ENCODE measurements at places on chromosomes 1 and 21.

GRCh38 chr1:9850442-9851162 lies 26.8 kb upstream of the CLSTN1 start:
- no peak for DNase-seq

- DNase-seq, result no peak
These were observed 5.5 kb downstream of the TLR5 start for GRCh38 chr1:223137455-223138085.

DNA sequence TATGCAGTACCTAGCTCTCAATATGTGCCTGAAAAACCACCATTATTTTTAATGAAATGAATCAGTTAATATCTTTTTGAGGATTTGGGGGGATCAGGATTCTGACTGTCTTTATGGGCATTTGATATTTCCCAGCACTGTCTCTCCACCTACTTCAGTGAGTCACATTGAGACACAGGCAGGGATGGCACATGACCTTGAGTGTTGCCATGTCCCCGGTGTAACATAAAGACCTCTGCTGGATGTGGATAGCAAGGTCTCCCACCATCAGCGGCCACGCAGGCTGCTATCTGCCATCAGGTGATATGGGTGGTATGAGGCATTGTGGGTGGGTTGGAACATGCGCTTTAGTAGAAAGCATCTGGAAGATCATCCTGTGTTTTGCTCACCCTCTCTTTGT lies 103.2 kb downstream of the RGL1 start:
- DNase-seq, result no peak

GRCh38 chr21:30211071-30211470 lies 4.8 kb downstream of the CLDN8 start:
- DNase-seq, result no peak

- no peak for DNase-seq
These were observed 119.3 kb downstream of the HLCS start for GRCh38 chr21:36847189-36847588.

DNA sequence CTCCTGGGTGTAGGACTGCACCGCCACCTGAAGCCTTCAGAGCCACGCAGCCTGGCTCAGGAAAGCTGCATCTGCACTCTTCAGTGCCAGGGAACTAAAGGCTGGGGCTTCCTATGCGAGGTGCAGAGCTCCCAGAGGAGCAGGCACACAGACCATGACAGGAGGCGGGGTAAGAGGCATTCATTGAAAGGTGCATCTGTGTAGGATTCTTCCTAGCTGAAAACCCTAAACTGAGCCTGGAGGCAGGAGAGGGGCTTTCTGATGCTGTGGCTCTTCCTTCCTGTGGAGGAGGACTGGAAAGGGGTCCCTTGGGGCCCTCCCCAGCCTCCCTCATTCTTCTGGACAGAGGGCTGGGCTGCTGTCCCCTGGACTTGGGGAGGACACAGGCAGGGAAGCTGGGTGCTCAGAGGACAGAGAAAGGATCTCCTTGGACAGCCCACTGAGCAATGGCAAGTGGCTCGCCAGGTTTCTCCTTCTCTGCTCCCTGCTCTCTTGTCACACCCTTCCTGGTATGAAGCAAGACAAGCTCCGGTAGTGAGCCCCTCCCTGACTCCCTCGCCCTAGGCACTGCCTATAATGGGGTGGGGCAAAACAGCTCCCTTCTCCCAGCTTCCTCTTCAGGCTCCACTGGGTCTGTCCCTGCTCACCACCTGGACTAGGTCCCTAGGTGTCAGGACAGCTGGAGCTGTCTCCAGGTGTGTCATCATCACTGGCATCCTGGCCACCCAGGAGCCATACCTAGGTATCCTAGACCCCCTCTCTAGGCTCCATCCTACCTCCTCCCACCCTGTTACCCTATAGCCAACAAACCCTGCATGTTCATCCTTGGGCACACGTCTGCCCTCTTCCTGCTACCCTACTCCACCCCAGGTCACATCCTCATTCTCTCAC lies 20.0 kb downstream of the S100A6 start:
- DNase-seq, result no peak

DNA sequence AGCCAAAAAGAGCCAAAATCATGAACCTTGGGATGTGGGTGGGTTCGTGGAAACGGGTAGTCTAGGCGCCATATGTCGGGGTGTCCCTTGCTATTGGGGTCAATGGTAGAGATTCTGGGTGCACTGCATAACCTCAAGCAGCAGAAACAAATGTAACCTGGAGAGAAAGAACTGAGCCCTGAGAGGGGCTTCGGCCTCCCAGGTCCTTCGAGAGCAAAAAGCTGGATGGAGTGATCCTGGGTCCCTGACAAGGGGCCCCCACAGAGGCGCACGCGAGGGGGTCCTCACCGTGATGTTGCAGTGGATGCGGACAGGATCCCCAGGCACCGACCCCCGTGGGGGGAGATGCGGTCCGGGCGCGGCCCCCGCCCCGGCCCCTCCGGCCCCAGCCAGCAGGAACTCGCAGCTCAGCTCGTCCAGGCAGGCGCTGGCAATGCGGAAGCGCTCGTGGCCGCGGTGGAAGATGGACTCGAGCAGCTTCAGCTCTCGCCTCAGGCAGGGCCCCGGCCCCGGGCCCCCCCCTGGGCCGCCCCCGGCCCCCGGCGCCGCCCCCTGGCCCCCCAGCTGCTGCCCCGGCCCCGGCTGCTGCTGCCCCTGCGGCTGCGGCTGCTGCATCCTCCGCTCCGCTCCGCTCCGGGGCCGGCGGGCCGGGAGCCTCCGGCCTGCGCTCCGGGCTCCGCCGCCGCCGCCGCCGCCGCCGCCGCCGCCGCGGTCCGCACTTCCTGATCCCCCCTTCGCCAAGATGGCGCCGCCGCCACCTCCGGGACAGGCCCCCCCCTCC lies at the start of gene UBE2Q1:
Gene UBE2Q1, minus strand, starts transcription at position 724 of the 781 bp plus-strand sequence. Its CDS starts 109 bp downstream, at position 615.
- DNase-seq, result no peak

DNA sequence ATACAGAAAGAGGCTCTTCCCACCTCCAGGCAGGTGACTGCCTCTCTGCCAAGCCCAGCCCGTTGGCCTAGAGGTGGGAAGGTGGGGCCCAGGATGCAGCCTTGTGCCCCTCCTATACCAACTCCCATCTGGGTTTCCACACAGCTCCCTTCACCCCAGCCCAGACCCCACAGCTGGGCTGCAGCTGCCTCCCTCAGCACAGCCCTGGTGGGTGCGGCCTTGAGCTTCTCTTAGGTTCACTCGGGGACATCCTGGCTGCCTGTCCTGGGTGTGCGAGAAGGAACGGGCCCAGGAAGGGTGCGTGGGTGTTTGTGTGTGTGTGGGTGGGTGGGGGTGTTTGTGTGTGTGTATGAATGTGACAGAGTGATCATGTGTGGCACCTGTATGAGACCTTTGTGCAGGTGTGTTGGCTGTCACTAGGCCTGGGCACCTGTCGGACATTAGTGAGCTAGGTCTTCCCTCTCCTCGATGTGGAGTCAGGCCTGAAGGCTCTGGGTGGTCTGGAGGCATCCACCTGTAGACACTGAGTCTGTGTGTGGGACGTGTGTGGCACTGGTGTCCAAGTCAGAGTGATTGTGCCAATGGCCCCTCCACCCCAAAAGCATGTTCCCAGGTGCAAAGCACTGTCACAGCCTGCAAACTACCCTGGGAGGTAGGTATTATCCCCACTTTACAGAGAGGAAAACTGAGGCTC lies 30.7 kb downstream of the FOXO6 start:
- DNase-seq, result no peak

GRCh38 chr1:160460683-160461287 lies 60.4 kb downstream of the VANGL2 start:
- no peak for DNase-seq

- no peak for DNase-seq
These were observed 1.8 kb upstream of the TFF2 start for GRCh38 chr21:42352441-42353095.

DNA sequence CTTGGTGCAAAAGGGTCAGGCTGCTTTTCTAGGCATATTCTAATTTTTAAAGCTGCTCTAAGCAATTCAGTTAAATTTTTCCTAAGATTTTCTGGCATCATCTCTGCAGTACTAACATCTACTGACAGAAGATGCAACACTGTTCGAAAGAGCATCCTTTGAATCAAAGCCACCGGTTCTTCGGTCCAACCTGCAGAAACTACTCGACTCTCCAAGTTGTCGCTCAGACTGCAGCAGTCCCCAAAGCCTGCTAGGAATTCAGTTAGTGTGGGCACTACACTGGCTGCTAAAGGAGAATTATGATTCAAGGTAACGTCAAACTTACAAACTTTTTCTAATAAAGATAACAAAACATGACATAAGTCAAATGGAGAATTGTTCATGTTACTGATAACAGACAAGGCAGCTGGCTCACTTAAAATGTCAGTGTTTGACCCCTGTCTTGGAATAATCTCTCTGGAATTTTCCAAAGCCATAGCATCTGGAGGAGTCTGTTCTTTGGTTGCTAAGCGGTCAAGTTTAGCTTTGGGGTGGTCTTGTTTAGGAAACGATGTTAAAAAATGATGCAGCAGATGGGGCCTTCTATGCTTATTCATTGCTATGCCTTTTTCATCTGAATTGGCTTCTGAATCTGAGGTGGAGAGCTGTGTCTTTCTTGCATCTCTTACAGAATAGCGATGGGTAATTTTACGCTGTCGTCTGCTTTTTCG lies 56.9 kb downstream of the LYST start:
- DNase-seq, result no peak

- DNase-seq, result no peak
These were observed 74.8 kb downstream of the NOS1AP start for GRCh38 chr1:162144268-162144667.

GRCh38 chr1:200432586-200432985 lies 22.8 kb upstream of the ZNF281 start:
- no peak for DNase-seq

GRCh38 chr1:23613191-23614031 lies 54.1 kb upstream of the ID3 start:
- no peak for DNase-seq

DNA sequence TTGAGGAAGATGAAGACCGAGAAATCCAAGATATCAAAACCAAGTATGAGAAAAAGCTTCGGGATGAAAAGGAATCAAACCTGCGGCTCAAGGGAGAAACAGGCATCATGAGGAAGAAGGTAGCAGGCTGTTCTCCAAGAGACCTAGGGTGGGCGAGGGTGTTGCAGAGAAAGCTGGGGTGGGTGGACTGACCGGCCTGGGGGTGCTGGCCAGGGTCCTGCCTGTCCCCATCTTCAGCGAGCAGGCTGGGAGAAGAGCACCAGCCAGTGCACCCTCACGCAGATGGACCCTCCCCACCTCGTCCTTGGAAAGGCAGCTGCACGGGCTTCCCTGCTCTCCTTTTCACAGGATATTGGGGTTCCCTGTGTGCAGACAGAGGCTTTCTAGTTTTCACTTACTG lies 46.9 kb upstream of the TMEM125 start:
- no peak for DNase-seq

- no peak for DNase-seq
These were observed 7.0 kb downstream of the PPFIA4 start for GRCh38 chr1:203033287-203033686.

- DNase-seq, result no peak
These were observed 81.1 kb upstream of the ST6GALNAC5 start for GRCh38 chr1:76786222-76786621.

GRCh38 chr1:71921204-71921603 lies 361.1 kb downstream of the NEGR1 start:
- no peak for DNase-seq

Measured in stimulated activated CD8-positive, alpha-beta memory T cell treated with anti-CD3 and anti-CD28 coated beads, Interleukin-2, amount 100 ng/mL, for 48 hours (primary cell).